Activated T-helper 17 cell treated with anti-CD3 and anti-CD28 coated beads, Interleukin-2, amount 50 U/mL, for 72 hours (primary cell): ENCODE measurements at places on chromosomes 3 and 15.

GRCh38 chr3:78178740-78179363, 1139.0 kb downstream of the ROBO2 start:
- no peak for ATAC-seq

- no peak for ATAC-seq
Observed at GRCh38 chr3:17339132-17339575, 403.3 kb downstream of the TBC1D5 start.

DNA sequence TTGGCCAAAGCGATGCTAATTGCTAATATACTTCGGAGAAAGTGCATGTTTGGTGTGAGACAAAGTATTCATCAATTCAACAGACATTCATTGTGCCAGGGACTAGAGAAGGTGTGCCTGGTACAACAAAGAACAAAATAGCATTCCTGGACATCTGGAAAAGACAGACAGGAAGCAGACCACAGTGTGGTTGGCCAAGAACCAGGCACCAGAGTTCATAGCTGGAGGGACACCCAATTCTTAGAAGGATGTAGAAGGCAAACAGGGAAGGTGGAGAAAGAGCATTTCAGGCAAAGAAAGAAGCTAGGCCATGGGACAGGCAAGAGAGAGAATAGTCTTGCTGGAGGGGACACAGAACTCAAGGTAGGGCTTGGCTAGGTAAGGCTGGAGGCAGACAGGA, 105.8 kb upstream of the ETV5 start:
- no peak for ATAC-seq

- ATAC-seq, result no peak
Observed at GRCh38 chr15:65040461-65040860, 4.7 kb upstream of the SLC51B start.

GRCh38 chr3:173709026-173709425, 311.5 kb downstream of the NLGN1 start:
- ATAC-seq, result no peak

- ATAC-seq, result no peak
Observed at GRCh38 chr15:74897300-74897701, 7.5 kb downstream of the MPI start.

DNA sequence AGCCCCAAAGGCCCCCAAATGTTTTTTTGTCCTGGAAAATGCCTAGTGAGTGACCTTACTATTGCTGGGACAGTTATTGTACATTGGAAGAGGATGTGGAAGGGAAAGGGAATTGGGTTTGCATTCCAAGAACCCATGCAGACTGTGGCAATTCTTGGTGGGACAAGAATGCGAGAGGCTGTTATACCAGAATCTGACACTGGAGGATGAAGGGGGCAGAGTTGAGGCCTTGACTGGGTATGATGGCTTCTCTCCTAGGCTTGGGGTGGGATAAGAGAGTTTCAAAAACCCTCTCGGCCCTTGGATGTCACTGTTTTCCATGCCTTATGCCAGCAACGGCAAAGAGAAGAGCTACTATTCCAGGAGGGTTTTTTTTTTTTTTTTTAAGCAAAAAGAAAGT, 25.3 kb downstream of the IL16 start:
- ATAC-seq, result no peak

DNA sequence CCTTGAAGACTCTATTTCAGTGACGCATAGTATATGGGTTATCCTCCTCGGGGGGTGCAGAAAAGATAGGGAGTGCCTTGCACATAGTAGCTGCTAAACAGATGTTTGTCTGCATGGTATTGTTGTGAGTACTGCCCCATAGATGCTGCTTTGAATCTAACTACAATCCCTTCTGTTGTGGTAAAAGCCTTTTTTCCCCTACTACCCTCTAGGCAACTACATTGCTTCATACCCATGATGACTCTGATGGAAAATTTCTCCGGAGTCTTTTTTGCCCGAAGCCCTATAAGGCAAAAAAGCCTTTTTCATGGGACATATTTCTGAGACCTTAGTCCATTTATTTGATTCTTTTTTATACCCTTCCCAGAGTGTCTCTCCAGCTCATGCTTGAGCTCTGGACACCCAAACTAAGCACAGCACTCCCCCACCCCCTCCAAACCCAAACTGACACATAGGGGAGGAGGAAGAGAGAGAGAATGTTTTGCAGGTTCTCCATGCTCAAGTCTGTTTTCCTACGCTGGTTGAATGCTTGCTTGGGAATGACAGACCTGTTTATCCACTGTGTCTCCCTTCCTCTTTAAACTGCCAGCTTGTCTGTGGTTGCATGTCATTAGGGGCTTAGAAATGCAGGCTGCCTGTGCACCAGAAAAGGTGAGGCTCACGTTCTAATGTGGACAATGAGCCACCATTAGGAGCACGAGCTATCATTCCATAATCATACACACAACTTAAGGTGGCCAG, 52.9 kb downstream of the LRTM1 start:
- no peak for ATAC-seq

DNA sequence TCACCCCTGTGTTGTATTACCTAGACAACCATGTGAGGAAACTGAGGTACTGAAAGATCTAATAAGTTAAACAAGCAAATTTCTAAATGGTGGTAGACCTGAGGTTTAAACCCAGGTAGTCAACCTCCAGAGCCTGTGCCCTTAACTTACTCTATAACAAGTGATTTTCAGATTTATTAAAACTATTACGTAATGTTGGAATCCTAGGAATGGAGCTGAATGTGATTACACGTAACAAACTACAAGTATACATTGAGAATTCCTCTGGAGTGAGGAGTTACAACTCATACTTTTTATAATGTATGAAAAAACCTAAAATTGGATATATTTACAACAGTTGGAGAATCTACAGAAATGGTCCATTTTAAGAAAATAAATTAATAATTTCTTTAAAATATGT, 18.0 kb downstream of the FAM98B start:
- ATAC-seq, result no peak

- no peak for ATAC-seq
Observed at GRCh38 chr15:67322481-67322880, 67.9 kb downstream of the IQCH start.

- no peak for ATAC-seq
Observed at GRCh38 chr15:31013863-31014607, 22.6 kb upstream of the MTMR10 start.

GRCh38 chr15:63231206-63231605, 41.8 kb downstream of the RAB8B start:
- peak; percentile 28 for ATAC-seq

DNA sequence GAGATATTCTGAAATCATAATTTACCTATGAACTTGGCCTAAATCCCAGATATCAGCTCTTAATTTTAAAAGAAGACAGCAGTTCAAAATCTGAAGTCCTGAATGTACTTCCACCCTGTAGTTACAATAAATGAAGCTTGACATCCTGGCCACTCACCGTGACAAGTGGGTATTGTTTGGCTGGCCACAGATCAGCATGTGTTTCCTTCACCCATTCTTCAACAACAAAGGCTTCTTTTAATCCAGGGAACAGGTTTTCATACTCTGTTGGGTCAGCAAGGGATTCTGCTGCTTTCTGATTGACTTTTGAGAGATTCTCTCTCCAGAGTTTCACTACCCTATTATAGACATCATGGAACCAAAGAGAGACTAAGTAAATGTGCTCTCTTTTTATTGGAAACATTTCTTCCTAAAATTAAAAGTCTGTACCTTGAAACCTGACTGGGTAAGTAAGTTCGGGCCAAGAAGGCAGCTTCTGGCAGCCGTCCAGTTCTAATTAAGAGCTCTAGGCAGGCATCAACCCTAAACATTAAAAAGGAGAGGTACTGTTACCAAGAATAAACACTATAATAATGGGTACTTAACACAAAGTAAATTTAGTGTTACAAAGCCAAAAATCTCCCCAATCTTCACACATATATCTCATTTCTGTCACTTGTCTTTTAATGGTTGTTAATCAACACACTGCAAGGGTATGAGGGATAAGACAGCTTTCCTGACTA, 15.2 kb downstream of the MRPS22 start:
- ATAC-seq, result no peak

DNA sequence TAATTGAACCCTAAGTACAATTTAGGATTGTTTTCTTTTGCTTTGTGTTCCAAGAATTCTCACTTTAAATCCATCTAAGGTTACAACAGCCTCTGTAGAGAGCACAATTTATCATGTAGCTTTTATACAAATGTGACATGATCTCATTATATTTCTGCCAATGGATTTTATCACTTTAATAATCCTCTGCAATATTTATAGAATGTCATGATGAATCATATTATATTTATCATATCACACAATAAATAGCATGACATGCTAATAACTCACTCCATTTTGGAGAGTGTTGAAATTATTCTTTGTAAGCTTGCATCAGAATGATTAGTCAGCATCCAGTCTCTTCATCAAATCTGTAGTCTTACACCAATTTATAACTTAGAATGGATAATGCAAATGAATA, 280.6 kb upstream of the ZNF717 start:
- no peak for ATAC-seq

DNA sequence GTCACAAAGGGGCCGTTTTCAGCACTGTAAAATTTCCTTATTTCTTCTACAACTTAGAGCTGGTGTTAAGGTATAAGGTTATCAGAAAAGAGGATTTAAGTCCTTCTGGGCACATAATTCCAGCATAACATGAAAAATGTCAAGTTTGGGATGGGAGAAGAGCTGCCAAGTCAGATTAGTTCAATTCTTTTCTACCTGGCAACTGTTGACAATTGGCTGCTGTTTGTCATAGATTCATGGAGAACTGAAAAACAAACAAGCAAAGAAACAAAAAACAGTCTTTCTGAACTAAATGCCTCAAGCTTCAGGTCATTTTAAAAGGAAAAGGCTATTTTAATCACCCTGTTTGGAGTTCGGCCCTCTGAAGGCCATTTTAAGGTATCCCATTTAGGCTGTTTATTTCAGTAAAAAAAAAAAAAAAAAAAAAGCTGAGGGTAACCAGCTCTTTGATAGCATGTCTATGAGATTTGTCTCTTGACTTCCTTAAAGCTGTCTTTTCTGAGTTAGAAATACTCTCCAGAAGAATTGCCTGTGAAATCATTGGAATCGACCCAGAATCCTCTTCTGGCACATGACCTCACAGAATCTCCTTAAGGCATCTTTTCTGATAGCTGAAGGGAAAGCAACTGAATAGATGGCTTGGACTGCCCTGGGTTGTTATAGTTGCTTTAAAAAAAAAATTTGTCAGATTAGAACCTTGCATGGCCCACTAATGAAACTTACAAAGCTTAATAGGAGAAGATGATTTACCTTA, 173.3 kb downstream of the SEMA6D start:
- ATAC-seq, result no peak

GRCh38 chr3:43326891-43327581, 40.7 kb downstream of the SNRK start:
- ATAC-seq, result peak; percentile 59

DNA sequence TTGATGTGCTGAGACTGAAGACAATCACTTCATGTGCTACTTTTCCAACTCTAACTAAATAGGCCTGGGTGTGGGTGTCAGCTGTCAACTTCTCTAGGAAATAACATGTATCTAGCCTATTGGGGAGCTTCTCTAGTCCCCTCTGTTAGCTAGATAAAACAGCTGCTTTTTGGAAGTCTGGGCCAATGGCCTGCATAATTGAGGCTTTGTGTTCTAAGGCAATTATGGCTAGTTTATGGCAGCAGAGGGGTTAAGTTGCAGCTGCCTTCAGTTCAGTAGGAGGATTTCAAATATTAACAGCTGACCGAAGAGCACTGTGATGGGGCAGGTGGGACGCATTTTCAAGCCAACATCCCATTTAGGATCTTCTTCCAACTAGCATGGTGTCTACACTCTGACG, 6.4 kb downstream of the COL8A1 start:
- ATAC-seq, result no peak

GRCh38 chr3:41888368-41889076, 73.4 kb downstream of the ULK4 start:
- ATAC-seq, result no peak

DNA sequence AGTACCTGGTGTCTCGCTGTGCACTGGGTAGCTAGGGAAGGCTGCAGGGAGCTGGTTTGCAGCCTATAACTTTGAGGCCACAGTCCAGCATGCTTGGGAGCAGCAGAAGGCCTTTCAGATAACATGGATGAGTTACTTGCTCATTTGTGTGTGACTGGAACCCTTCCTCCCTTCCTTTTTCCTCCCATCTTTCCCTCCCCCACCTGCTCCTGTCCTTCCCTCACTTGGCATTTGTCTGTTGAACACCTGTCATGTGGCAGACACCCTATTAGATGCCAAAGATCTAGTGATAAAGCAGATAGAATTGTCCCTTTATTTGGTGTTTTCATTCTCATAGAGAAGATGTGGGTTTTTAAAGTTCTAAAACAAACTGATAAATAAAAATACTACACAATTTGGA, 71.6 kb downstream of the LRTM1 start:
- no peak for ATAC-seq

GRCh38 chr3:177665122-177665808, 468.0 kb upstream of the TBL1XR1 start:
- no peak for ATAC-seq

GRCh38 chr3:46191730-46192129, 16.4 kb downstream of the CCR1 start:
- ATAC-seq, result no peak

- no peak for ATAC-seq
Observed at GRCh38 chr3:182220013-182220412, 508.3 kb downstream of the SOX2 start.

GRCh38 chr3:156317462-156318074, 197.2 kb downstream of the KCNAB1 start:
- ATAC-seq, result no peak
